AG10803 (cell line): ENCODE measurements at places on chromosomes 2 and 18.

- DNase-seq, result no peak
These were observed 57.6 kb downstream of the SESTD1 start for GRCh38 chr2:179207047-179207446.

DNA sequence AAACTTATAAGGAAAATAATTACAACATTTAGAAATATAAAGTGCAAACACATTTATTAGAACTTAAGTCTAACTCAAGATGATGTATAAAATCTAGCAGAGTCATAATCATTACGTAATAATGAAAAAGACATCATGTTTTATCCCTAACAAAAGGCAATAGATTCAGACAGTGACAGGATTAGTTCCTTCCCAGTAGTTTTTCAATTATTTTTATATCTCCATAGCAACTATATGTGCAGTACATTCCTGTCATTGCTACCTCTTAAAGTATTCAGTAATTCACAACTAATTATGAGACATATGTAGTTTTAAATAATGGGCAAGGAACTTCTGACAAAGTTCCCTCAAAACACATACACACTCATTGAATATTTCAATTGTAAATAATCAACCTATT is 687.9 kb downstream of the CCDC85A start:
- peak; percentile 37 for DNase-seq

- DNase-seq, result no peak
These were observed 72.6 kb upstream of the SMAD7 start for GRCh38 chr18:49023271-49023937.

GRCh38 chr2:134208825-134209224 is 45.0 kb upstream of the MGAT5 start:
- DNase-seq, result no peak

DNA sequence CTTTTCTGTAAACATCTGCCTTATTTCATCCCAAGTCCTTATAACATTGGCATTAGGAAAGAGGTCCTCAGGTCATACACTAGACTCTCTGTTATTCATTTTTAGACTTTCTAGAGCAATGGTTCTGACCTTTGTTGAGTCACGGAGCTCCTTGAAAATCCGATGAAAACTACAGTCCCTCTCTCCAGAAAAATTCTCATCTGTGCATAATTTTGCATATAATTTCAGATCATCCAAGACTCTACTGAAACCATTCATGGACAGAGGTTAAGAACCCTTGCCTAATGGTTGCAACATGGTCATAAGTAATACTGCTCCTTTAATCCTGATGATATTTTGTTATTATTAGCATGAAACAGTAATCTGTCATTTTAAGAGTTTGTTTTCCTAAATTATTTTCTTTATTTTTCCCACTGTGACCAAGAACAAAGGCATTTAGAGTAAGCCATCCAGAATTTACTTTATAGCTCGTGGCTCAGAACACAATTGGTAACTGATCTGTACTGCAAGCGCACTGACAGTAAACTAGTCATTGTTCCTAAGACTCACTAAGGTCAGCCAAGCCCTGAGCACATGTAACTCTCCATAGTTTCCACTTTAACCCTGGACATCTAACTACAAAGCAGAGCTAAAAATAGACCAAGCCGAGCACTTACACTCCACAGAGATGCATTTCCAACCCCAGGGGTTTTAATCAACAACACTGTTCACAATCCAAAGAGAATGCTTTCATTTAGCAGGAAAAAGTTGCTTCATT is 8.4 kb downstream of the MYOM1 start:
- DNase-seq, result no peak

DNA sequence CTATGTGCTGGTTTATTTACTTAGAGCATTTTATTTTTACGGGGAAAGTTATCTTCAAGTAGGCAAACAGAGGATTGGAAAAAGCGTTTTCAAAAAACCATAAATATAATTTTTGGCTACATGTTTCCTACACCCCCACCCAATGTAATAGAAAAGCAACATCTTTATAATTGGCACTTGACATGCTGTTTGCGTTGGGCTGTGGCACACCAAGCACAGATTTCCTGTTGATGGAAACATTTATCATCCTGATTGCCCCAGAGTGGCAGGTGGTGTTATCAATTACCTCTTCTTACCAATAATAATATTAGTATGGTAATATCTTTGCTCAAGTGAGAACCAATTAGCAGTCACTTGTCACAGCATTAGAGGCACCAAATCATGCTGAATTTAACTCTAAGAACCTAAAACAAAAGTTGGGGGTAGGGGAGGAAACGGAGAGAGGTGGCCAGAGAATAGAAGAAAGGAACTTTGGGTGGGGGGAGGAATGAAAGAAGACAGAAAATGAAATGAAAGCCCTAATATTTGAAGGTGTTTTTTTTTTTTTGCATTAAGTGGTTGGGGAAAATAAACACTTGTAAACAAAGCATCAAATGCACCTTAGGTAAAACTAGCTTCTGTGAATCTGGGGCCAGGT is 3.8 kb upstream of the SALL3 start:
- no peak for DNase-seq

GRCh38 chr2:169464882-169465281 is 14.4 kb upstream of the BBS5 start:
- DNase-seq, result no peak

- DNase-seq, result peak; percentile 21
These were observed 409.5 kb upstream of the POU3F3 start for GRCh38 chr2:104444392-104444791.

GRCh38 chr2:84741182-84741822 is 139.6 kb downstream of the TRABD2A start:
- peak; percentile 20 for DNase-seq

DNA sequence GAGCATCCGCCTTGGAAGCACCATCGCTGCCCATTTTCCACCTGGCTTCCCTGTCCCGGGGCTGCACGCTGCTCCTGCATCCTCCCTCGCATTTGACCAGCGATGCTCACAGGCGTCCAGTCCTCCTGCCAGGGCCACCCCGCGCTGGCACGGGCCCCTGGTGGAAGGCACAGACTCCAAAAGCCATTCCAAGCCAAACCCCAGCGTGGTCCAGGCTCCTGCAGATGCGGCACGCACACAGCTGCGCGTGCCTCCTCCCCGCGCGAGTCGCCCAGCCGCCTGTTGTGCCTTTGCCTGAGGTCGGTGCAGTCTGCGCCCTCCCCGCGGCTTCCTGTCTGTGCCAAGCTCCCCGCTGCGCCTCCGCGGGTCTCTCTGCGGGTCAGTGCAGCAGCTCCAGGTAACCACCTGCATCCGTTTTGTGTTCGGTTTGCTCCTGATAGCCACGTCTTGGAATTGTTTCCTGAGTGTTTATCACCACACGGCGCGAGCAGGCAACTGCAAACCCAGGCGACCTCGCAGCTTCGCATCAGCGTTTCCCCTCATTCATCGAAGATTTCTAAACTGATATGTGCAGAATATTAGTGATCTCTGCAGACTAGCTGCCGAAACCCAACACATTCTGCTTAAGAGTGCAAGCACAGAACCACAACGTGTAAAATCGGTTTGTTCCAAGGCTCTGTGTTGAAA is 65.2 kb upstream of the SALL3 start:
- DNase-seq, result no peak

DNA sequence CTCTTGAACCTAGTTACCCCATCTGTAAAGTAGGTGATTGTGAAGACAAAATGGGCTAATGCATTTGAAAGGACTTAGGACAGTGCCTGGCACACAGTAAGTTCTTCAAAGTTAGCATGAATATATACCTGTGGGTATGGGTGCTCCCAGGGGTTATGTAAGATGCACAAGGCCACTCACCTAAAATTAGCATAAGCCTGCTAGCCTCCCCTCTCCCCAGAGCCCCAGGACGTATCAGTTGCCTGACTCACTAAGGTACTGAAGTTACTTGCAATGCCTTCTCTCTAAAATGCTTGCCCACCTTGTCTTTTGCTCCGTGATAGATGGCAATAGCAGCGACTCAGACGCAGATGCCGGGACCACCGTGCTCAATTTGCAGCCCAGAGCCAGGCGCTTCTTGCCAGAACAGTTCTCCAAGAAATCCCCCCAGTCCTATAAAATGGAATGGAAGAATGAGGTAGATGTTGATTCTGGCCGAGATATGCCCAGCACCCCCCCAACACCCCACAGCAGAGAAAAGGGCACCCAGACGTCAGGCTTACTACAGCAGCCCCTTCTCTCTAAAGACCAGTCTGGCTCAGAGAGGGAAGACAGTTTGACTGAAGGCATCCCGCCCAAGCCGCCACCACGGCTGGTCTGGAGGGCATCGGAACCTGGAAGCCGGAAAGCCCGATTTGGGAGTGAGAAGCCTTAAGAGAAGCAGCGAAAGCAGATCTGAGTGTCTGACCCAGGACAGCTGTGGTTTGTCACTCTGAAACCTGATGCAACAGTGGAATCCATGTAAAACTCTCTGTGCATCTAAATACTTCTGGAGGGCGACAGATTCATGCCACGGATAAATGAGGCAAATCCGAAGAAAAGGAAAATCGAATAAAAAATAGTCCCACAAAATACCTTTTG is 53.8 kb upstream of the TMEM182 start:
- DNase-seq, result no peak

DNA sequence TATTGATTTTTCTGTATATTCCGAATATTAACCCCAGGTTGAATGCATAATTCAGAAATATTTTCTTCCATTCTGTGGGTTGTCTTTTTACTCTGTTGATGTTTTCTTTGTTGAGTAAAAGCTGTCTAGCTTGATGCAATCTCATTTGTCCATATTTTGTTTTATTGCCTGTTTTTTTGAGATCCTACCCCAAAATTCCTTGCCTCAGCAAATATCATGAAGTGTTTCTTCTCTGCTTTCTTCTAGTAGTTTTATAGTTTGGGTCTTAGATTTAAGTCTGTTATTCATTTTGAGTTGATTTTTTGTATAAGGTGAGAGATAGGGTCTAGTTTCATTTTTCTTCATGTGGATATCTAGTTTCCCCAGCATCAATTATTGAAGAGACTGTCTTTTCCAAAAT is 467.9 kb upstream of the GCFC2 start:
- no peak for DNase-seq

DNA sequence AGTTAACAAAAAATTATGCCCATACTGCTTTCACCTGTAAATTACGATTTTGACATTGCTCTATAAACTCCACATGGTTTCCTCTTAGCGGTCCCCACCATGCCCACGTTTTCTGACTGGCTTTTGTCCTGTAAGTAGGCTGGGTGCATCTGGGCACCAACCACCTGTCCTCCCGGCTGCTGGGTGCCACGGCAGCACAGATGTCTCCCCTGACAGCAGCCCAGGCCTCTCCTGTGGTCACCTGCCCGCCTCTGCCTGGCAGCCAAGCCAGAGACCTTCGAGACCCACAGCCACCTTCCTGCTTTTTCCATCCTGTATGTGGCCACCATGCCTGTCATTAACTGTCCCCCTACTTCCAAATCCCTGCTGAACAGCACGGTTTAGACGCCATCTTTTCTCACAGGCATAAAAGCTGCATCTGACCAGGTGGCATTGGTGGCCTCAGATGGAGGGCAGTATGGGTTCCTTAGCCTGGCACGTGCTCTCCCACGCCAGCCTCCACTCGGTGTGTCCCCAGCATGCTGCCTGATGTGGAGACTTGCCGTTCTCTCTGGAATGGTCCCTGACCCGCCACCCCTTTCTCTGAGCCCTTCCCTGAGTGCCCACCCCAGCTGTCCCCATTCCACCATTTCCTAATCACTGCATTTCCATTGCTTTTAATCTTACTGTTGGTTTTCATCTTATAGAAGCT is 18.9 kb downstream of the SNORC start:
- DNase-seq, result no peak

- DNase-seq, result no peak
These were observed 47.9 kb downstream of the EPHA4 start for GRCh38 chr2:221524158-221524557.

DNA sequence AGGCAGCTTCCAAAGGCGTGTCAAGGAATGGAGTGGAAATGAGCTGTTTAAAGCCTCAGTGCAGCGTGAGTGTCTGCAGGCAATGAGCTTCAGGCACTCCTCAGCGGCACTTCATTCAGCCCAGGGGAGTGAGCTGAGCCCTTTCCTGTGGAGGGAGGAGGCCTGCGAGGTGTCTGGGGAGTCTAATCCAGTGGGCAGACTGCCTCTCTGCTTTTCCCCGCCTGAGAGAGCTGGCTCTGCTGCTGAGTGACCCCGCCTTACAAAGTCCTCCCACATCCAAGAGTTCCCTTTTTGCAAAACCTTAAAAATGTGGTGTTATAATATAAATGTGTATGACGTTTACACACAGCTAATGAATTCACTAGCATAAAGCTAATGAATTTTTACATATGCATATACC is 7.0 kb upstream of the LDLRAD4 start:
- DNase-seq, result no peak

DNA sequence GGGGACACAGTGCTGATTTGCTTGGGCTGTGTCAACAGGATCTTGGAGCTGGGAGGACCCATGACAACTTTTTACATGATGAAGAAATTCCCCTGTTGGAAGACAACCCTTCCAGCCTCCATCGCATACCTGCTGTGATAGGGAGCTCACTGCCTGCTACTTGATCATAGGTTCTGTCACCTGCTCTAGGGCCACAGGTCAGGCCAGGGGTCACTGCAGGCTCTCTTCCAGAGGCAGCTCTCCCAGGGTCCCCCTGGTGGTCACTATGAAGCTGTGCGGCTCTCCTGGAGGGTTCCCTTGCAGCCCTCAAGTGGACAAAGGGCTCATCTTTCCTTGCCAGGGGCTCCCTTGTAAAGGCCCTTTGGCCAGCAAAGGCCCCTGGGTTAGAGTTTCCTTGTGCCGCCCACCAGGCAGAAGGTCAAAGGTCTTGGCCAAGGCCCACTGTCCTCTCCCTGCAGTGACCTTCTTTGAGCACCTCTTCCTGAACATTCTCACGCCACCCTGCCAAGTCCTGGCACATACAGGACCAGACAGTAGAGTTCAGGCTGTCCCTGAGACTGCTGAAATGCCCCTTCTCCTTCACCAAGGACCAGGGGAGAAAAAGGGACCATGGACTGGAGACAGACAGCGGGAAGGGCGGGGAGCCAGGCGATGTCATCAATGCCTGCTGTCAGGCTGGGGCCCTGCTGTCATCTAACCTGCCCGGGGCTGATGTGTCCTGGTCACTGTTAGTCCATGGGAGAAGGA is 345.1 kb downstream of the DYSF start:
- DNase-seq, result peak; percentile 31

DNA sequence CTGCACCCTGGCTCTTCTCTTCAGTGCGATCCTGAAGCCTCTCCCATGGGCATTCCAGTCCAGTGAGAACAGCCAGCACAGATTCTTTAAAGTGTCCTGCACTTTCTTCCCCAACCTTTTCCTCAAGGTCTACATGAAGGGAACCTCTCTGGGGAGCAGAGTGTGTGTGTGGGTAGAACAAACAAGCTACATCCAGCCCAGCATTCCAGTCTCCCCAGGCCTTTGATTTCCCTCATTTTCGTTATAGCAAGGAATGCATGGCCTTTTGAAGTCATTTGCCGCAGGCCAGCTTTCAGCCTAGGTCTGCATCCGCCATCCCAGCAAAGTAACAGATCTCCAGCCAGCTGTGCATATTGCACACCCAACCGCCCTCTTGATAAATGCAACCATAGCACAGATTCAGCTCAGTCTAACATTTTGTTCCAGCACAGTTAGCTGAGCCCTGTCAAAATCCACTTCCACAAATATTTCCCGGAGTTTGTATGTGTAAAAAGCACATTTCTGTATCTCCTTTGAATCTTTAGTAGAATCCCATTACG is 44.6 kb downstream of the CD8B2 start:
- no peak for DNase-seq

GRCh38 chr18:76847916-76848315 is 25.6 kb downstream of the ZNF236 start:
- no peak for DNase-seq

GRCh38 chr2:11746807-11747459 is 501 bp downstream of the LPIN1 start:
- DNase-seq, result peak; percentile 24

GRCh38 chr2:241752689-241753276 is 18.4 kb downstream of the D2HGDH start:
- DNase-seq, result no peak

- DNase-seq, result no peak
These were observed 7.8 kb downstream of the ITGA4 start for GRCh38 chr2:181464966-181465365.

- DNase-seq, result no peak
These were observed 113.5 kb upstream of the ETAA1 start for GRCh38 chr2:67283641-67284040.
